ENCODE measurements at places on chromosomes 2 and 18.

DNA sequence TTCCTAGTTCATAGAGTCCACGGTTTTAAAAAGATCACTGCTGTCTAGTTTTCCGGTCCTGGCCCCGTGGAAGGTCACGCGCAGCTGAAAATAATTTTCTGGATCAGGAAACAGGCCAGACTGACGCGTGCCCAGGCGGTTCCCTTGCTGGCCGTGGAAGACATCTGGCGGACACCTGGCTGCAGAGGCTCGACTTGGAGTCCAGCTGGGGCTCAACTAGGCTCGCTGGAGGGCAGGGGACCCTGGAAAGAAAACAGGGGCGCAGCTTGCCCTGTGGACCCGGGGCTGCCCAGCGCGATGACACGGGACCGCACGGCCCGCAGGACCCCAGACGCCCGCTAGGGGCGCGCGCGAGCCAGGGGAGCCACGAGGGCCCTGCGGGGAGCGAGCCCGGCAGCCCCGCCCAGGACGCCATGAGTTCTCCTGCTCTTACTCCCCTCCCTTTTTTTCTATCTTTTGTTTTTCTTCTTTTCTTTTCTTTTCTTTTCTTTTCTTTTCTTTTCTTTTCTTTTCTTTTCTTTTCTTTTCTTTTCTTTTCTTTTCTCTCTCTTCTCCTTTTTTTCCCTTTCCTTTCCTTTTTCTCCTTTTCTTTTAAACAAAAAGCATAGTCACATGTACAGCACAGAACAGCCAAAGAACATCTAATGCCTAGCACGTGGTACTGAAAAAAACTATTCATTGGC is 43.2 kb upstream of the UBE2F start:
- DNase-seq, result no peak

- DNase-seq, result no peak
Observed at GRCh38 chr2:66567729-66568128, 132.8 kb downstream of the MEIS1 start.

DNA sequence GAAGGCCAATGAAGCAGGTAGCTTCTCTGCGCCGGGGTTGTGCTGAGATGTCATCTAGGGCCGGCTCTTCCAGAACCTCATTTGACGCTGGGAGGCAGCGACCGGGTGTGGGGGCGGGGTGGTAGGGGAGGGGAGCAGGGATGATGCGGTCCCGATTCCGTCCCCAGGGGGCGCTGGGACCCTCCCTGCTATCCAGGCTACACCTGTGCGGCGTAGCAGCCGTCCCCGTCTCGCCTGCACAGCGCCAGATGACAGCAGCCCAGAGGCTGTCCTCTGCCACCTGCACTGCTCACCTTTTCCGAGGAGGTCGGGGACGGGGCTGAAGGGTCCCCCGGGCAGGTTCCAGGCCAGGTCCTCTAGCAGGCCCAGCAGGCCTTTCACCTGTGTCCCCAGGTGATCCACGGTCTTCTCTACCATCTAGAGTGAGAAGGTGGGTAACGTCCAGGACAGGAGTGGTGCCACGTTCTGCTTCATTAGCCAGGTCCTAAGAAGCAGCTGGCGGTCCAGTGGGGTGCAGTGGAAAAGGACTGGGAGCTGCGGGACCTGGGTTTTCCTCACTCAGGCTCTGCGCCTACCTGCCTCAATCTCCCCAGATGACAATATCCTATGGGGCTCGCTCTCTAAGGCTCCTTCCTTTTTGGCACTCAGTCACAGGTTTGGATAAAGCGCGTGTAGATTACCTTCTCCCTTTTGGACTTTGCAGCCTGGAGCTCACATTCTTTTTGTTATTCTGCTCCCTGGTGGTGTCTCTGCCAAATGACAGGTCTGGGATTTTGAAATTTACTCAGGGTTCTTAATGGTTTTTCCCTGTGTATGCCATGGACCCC is 56.0 kb upstream of the RAB6C start:
- DNase-seq, result peak; percentile 32

- DNase-seq, result peak; percentile 81
Observed at GRCh38 chr2:127695491-127696472, 5.5 kb upstream of the SFT2D3 start.

- no peak for DNase-seq
Observed at GRCh38 chr2:9525266-9525665, 30.4 kb downstream of the ADAM17 start.

- DNase-seq, result peak; percentile 15
Observed at GRCh38 chr18:10329101-10329500, 125.3 kb upstream of the APCDD1 start.

DNA sequence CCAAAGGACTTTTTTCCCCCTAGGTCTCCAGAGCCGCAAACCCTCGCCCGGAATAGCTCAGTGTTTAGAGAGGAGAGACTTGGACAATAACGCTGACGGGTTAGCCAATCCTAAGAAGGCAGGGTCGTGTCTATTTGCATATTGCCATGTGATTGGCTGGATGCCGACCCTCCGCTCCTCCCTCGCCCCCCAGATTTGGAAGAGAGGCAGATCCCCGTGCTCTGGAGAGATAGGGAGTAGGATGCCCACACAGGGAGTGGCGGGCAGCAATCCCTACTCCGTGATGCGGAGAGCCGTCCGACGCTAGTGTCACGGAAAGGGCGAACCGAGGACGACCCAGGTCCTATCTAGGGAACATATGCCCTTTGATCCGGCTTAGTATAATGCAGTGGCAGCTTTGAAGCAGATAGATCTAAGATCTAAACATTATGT is 1.4 kb downstream of the WNT6 start:
- no peak for DNase-seq

GRCh38 chr2:216283038-216283900 is 89.0 kb downstream of the MARCHF4 start:
- no peak for DNase-seq

- peak; percentile 52 for DNase-seq
Observed at GRCh38 chr2:219521066-219521880, 7.0 kb downstream of the ASIC4 start.

GRCh38 chr18:75132098-75132870 is 76.7 kb downstream of the PTGR3 start:
- no peak for DNase-seq

DNA sequence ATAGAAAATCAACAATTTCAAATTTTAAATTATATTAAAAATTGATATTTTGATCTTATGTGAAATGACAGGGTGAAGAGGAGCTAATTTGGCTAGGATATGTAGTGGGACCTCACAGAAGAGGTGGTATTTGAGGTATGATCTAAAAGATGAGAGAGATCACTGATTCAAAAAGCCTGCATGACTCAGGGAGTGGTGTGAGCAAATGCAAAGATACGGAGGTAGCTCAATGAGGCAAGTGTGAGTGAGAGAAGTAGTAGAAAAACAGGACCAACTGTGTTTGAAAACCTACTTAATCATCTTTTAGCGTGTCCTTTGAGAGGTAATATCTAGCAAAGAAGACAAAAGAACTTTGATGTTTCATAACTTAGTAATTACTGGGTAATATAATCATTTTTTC is 557.5 kb downstream of the DSC3 start:
- DNase-seq, result no peak

GRCh38 chr2:8103085-8103708 is 578.7 kb upstream of the ID2 start:
- no peak for DNase-seq

- DNase-seq, result no peak
Observed at GRCh38 chr2:10566018-10566417, 117.9 kb upstream of the ODC1 start.

DNA sequence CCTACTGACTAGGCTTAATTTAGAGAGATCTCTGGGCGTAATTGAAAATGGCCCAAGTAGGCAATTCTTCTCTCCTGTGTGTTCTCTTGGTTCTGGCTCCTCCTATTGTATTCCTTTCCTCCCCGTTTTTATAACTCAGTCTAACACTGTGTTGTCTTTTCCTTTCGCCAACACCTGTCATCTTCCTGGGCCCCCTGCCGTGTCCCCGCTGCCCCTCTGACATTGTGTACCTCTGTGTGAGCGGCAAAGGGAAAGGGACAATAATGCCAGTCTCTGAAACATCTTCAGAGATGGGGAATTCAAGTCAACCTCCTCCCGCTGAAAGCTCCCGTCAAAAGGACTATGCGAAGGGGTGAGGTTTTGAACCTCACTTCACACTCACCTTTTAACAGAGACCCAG is 210.9 kb downstream of the GBX2 start:
- DNase-seq, result no peak

- no peak for DNase-seq
Observed at GRCh38 chr2:148508878-148509287, 135.7 kb upstream of the EPC2 start.

DNA sequence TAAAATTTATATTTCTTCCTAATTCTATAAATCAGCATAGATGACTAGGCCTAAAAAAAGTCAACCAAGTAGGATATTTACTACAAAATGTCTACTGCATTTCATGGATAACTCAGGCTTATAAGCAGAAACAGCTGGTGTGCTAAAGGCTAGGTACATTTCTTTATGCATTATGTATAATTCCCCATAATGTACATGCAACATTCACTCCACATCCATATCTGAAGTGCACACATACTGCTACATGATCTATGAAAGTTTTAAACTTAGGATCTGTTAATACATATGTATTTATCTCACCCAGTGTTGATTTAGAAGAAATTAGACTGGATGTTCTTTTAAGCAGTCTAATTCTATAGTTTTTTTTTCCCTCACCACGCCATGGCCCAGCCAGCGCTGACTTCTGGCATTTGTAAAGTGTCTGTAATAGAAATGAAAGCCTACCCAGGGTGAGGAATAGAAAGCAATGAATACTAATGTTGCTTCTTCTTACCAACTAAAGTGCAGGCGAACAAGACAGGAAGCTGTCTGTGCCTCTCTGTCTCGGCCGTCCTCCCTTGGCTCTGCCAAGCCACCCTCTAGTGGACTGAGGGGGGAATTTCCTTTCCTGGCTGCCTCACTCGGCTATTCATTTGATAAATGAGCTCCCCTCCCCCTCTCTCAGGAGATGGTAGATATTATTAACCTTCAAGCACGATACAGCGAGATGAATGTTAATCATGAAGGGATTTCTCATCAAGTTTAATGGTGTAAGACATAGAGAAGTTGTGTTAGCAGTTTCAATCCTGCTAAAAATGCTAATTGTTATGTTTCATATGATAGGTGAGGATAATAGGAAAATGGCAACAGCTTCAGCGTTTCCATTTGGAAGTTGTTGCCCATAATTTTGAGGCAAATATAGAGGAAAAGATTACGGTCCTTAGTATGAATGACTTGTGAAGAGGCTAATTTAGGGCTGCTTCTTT is 384.5 kb downstream of the MTX2 start:
- peak; percentile 80 for DNase-seq

DNA sequence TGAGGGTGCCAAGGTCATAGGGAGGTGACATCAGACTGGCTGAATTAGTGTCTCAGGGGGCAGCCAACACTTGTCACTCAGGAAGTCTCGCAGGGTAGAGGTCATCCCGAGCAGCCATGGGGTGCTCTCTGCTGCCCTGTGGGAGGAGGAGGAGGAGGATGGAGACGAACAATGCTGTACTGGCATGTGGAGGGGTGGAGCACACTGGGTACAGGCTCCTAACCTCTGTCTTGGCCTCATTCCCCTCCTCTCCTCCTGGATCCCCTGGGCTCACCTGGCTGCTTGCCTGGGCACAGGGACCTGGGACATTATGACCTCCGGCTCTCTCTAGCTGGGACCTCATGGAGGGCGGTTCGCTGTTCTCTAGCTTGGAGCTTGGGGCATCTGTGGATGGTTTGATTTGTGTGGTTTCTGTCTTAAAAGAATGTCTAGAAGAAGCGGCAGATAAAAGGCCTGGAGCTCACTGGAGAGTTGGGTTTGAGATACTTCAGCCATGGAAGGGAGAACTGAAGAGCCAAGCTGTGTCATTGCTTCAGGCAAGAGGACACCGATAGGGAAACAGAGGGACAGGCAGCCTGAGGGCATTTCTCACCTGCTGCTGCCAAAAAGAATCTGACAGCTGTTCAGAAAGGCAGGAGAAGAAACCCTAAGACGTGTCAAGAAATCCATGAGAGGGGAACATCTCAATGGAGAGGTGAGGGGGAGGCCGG is 133.1 kb downstream of the SEPTIN10 start:
- DNase-seq, result no peak

- no peak for DNase-seq
Observed at GRCh38 chr2:96952976-96953610, 33.3 kb downstream of the FAM178B start.

DNA sequence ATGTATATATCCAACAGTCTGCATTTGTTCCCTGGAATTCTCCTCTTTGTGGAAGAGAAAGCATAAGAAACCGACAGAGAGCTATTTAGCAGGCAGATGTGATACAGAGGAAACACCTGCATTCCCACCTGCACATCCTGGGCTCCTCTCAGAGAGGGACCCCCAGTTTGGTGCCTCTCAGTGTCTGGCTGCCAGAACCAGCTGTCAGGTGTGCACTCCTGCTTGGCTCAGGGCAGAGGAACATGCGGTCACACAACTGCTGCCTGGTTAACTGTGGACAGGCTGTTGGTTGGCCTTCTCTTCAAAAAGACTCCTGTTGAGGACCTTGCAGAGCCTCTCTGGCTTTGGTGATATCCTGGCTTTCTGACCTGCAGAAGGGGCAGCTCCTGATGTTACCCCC is 54.6 kb downstream of the ITGB6 start:
- no peak for DNase-seq

DNA sequence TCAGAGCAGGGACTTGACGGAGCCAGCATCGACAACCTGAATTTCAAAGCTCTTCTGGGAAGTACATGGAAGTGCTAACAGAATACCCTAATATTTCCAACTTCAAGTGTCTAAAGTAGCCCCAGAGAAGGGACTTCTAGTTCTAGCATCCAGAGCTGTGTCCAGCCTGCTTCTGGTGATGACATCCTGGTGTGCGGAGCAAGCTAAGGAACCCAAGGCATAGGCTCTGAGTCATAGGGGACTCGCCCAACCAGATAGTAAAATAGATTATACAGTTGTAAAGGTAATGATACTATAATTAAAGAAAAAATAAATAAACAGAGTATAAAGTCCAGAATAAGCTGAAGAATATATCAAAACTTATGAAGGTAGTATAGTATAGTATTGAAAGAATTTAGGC is 108.1 kb upstream of the SERPINE2 start:
- peak; percentile 88 for DNase-seq
